ENCODE measurements at places on chromosomes 12 and 14.

- DNase-seq, result no peak
Measured at GRCh38 chr12:21509768-21510167, 8.2 kb downstream of the GOLT1B start.

GRCh38 chr12:51980051-51980808, 26.5 kb upstream of the TAMALIN start:
- peak; percentile 59 for DNase-seq

- no peak for DNase-seq
Measured at GRCh38 chr14:43677581-43677980, 829.5 kb downstream of the FSCB start.

- no peak for DNase-seq
Measured at GRCh38 chr12:5650281-5650680, 218.4 kb downstream of the NTF3 start.

GRCh38 chr14:55638665-55639064, 58.7 kb downstream of the KTN1 start:
- DNase-seq, result no peak

GRCh38 chr12:10747730-10748129, 24.6 kb upstream of the YBX3 start:
- DNase-seq, result no peak

GRCh38 chr14:49464885-49465284, 121.3 kb downstream of the RPS29 start:
- no peak for DNase-seq

GRCh38 chr14:27386391-27386790, 788.6 kb upstream of the NOVA1 start:
- no peak for DNase-seq

DNA sequence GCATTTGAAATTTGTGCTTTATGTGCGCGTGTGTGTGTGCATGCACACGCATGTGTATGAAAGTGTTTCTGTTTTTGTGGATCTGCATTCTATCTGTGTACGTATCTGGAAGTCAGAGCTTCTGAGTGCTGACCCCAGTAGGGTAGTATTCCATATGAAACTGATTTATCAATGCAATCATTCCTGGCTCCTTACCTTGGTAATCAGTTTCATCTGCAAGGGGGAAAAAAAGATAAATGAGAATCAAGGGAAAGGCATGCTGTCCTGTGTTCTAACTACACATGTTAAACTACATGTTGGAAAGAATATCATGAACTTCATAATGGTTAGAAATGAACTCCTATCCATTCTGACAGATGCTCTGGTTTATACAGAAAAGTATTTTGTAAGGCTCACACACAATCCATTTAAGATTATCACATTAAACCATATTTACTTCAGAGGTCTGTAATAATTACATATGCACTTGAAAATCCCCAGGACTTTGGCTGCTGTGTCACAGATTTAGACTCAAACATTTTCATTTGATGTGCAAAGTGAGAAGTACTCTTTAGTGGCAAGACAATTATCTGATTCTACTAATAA, 276.1 kb upstream of the LMO3 start:
- DNase-seq, result no peak

DNA sequence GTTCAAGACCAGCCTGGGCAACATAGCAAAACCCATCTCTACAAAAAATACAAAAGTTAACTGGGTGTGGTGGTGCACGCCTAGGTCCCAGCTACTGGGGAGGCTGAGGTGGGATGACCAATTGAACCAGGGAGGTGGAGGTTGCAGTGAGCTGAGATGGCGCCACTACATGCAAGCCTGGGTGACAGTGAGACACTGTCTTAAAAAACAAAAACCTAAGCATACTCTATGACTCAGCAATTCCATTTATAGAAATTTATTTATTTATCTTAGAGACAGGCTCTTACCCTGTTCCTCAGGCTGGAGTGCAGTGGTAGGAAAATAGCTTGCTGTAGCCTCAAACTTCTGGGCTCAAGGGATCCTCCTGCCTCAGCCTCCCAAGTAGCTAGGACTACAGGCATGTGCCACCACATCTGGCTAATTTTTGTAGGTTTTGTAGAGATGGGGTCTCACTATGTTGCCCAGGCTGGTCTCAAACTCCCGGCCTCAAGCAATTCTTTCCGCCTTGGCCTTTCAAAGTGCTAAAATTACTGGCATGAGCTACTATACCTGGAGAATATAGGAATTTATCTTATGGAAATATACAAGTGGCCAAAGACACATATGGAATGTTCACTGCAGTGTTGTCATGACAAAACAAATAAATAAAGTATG, 43.3 kb downstream of the NCKAP5L start:
- DNase-seq, result no peak

GRCh38 chr12:10213168-10214135, 775 bp downstream of the GABARAPL1 start:
- DNase-seq, result peak; percentile 49

DNA sequence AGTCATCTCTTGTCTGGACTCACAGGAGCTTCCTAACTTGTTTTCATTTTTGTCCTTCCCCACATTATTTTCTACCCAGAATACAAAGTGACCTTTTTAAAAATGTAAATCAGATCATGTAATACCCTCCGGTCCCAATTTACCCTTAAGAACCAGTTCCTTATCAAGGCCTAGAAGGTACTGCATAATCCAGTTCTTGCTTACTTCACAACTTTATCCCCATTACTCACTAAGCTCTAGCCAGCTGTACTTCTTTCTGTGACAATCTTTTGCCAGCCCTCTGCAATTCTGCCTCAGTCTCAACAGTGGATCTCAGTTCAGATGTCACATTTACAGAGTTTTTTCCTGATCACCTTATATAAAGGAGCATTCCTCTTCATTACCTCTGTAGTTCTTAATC, 11.6 kb downstream of the RAP1B start:
- no peak for DNase-seq

DNA sequence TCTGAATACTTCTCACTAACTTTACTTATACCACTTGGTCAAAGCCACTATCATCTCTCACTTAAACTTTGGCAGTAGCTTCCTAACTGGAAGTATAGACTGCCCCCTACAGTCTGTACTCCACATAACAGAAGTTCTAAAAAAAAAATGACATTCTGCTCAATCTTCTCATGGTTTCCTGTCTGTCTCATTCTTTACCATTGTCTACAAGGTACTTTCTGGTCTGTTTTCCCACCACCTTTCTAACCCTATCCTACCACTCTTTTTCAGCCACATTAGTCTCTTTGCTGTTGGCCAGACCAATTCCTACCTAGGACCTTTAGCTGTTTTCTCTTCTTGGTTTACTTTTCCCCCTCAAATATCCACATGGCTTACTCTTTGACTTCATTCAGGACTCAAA, 14.7 kb downstream of the CPSF6 start:
- DNase-seq, result no peak

DNA sequence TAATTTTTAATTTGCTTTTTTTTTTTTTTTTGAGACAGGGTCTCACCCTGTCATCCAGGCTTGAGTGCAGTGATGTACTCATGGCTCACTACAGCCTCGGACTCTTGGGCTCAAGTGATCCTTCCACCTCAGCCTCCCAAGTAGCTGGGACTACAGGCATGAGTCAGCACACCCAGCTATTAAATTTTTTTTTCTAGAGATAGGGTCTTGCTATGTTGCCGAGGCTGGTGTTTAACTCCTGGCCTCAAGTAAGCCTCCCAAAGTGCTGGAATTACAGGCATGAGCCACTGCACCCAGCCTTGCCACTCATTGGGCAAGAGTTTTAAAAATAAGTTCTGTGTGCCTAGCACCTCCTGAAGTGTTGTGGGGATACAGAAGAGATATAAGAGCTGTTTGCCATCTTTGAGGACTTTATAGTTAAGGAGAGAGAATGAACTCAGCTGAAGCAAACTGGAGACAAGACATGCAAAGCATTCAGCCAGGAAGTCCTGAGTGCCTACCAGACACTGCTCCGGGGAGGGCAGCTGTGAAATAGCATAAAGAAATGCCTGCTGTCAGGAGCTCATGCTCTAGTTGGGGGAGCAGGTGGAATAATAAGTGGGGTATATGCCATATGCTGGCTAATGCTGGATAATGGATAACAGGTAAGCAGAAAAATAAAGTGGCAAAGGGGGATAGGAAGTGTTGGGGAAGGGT, 15.0 kb upstream of the EMP1 start:
- DNase-seq, result no peak

DNA sequence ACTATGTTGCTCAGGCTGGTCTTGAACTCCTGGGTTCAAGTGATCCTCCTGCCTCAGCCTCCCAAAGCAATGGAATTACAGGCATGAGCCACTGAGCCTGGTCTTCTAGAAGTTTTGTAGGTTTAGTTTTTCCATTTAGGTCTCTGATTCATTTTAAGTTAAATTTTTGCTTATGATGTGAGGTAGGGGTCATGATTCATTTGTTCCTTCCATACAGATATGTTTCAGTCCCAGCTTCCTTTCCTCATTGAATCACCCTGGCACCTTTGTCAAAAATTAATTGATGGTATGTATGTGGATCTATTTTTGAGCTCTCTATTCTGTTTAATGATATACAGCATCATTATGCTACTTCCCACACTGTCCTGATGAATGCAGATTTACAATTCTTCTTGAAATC, 25.6 kb upstream of the CABP1 start:
- no peak for DNase-seq

- no peak for DNase-seq
Measured at GRCh38 chr14:104158827-104159798, 20.7 kb downstream of the KIF26A start.

GRCh38 chr14:101397206-101397605, 164.1 kb upstream of the DIO3 start:
- DNase-seq, result no peak

- no peak for DNase-seq
Measured at GRCh38 chr12:91070936-91071335, 13.1 kb upstream of the KERA start.

- DNase-seq, result no peak
Measured at GRCh38 chr14:25150934-25151790, 101.2 kb upstream of the STXBP6 start.

DNA sequence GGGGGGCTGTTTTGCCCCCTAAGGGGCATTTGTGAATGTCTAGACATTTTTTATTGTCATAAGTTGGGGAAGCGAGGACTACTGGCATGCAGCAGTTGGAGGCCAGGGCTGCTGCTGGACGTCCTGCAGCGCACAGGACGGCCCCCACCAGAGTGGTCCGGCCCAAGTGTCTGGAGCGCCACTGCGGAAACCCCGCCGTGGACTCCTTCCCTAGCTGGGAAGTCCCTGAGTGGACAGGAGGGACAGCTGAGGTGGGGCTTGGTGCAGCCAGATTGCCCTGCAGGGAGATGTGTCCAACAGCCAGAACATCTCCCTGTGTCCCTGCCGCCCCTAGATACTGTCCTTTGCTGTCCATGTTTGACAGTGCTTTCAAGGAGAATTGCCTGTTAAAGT, 5.5 kb downstream of the CKB start:
- DNase-seq, result no peak

- DNase-seq, result no peak
Measured at GRCh38 chr12:1792406-1792805, 28.0 kb upstream of the LRTM2 start.

- DNase-seq, result no peak
Measured at GRCh38 chr12:6182279-6182898, 17.8 kb upstream of the CD9 start.

GRCh38 chr14:97349463-97349862, 552.3 kb downstream of the VRK1 start:
- DNase-seq, result no peak

GRCh38 chr14:60170948-60171347, 5.8 kb upstream of the DHRS7 start:
- DNase-seq, result no peak

DNA sequence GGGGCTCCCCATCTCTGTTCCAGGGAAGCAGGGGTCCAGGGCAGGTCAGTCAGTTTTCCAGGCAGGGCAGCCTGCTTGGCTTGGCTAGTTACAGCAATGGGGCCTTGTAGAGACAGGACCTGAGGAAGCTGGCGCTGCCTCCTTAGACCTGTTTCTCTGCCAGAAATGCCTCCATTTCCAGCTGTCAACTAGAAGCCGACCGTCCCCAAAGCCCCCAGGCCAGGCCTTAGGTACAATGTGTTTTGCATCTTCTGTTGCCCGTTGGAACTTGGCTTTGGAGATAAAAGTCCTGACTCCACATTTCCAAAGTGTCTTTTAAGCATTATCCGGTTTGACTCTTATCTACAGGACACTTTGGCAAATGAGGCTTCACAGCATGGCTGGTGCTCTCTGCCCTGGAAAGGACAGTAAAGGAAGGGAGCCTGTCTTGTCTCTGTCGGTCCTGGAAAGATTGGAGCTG, 42.6 kb downstream of the KRT80 start:
- DNase-seq, result no peak

DNA sequence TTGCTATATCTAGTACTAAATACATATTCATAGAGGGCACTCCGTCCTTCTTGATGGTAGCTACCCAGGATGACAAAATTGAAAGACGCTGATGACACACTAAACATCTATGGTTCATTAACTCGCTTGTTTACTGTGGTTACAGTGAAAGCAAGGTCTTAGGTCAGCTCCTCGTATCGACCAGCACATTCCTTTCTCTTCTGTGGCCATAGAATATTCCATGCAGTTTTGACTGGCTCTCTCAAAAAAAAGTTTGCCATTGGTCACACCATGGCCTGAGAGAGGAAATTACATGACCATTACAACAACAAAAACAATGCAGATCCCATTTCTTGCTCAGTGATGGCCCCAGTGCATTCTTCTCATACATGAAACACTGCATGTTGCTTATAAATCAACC, 411.4 kb upstream of the SOX5 start:
- DNase-seq, result no peak

DNA sequence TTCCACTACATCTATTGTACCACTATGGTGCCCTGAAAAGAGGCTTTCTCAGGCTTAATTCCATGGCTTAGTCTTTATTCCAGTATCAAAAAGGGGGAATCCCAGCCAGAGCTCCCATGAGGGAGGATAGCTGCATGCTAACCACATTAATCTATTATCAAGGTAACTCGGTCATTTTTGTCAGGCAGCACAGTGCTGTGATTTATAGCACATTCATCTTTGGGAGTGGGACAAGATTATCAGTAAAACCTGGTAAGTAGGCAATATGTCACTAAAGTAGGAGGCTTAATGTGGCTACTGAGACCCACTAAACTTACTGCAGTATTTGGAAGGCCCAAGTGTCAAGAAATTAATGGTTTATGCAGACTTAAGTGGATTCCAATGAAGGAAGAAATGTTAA, 58.9 kb downstream of the DAD1 start:
- no peak for DNase-seq

GRCh38 chr14:64704743-64705380, 638 bp downstream of the PLEKHG3 start:
- DNase-seq, result no peak

- no peak for DNase-seq
Measured at GRCh38 chr12:76542908-76543307, 16.7 kb downstream of the OSBPL8 start.

DNA sequence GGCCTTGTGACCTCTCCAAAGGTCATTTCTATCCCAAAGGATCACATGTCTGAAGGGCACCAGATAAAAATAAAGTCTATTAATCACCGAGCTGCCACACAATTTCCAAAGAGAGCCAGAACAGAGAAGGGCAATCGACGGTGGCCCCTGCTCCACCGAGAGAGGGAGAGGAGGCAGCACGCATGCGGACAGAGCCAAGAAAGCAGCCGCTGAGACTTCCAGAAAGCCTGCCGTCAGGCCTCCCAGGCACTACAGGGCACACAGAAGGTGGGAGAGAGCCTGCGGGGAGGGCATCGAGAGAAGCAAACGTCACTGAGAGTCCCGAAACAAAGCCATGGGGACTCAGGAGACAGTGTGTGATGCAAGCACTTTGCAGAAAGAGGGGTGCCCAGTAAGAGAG, 182.0 kb downstream of the DPF3 start:
- no peak for DNase-seq

GRCh38 chr12:65113621-65114035, 7.5 kb downstream of the WIF1 start:
- DNase-seq, result no peak

Measured in activated CD4-positive, alpha-beta T cell treated with anti-CD3 and anti-CD28 coated beads, Interleukin-2, amount 50 U/mL, for 24 hours (primary cell).